ENCODE measurements at places on chromosomes 5 and 9. TPM values are rescaled to one million over a fixed set of nuclear protein-coding genes. Genes with fewer than 3 reads are reported as not detected.

PCDHA9 gene
- not detected for total RNA-seq

SLC36A3 gene
- total RNA-seq, result not detected

QRFP gene
- total RNA-seq, result not detected

DBH gene
- total RNA-seq, result not detected

EIF4EBP3 gene
- 1.4 TPM for total RNA-seq

TRPM6 gene
- total RNA-seq, result 1.7 TPM

TERT gene
- total RNA-seq, result 2.9 TPM

ANGPTL2 gene
- total RNA-seq, result not detected

C9orf43 gene
- 0.55 TPM for total RNA-seq

MCTP1 gene
- 9.5 TPM for total RNA-seq

CCDC183 gene
- total RNA-seq, result 0.19 TPM

OMD gene
- total RNA-seq, result not detected

ZNF618 gene
- total RNA-seq, result 9.3 TPM
